ENCODE measurements at places on chromosomes 3 and 15.

GRCh38 chr3:171835116-171835515 is 8.0 kb upstream of the TMEM212 start:
- no peak for DNase-seq

- DNase-seq: no peak
Observed at GRCh38 chr3:123657568-123657967, 72.7 kb upstream of the HACD2 start.

- no peak for DNase-seq
Observed at GRCh38 chr15:42284551-42284950, 11.3 kb upstream of the TMEM87A start.

GRCh38 chr3:186985661-186986364 is 55.5 kb downstream of the ST6GAL1 start:
- DNase-seq: no peak

GRCh38 chr3:149325581-149325980 is 7.9 kb downstream of the TM4SF18 start:
- DNase-seq: no peak

DNA sequence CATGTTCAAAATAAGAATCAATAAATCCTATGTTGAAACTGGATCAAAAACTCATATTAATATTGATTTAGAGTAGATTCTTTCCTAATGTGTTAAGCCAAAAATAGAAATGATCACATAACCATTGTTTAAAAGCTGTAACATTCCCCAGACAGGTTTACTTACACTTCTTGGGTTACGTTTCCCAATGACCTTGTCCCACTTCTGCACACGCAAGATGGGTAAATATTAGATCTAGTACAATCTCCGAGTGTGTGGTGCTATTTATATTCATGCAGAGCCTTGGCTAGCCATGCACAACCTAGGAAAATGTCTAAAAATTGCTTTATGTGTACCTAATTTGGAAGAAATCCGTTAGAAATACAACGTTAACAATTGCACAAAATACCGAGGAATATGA is 39.6 kb downstream of the ERC2 start:
- DNase-seq: no peak

DNA sequence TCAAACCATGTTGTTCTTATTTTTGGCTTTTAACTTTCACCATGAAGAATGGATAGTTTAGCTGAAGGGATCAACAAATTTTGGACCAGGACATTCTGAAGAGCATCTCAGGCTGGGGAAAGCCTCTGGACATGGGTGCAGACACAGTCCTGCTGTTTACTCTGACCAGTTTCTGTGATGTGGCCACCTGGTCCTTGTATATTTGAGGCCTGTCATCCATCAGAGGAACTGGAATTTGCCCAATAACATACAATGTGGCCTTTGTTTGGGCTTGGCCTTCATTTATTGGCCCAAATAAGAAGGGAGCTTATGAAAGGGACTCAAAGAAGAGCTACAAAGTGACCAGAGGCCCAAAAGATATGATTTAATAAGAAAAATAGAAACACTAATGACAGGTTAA is 127.9 kb downstream of the MYRIP start:
- no peak for DNase-seq

GRCh38 chr3:76307556-76307955 is 522.2 kb upstream of the ZNF717 start:
- DNase-seq: no peak

DNA sequence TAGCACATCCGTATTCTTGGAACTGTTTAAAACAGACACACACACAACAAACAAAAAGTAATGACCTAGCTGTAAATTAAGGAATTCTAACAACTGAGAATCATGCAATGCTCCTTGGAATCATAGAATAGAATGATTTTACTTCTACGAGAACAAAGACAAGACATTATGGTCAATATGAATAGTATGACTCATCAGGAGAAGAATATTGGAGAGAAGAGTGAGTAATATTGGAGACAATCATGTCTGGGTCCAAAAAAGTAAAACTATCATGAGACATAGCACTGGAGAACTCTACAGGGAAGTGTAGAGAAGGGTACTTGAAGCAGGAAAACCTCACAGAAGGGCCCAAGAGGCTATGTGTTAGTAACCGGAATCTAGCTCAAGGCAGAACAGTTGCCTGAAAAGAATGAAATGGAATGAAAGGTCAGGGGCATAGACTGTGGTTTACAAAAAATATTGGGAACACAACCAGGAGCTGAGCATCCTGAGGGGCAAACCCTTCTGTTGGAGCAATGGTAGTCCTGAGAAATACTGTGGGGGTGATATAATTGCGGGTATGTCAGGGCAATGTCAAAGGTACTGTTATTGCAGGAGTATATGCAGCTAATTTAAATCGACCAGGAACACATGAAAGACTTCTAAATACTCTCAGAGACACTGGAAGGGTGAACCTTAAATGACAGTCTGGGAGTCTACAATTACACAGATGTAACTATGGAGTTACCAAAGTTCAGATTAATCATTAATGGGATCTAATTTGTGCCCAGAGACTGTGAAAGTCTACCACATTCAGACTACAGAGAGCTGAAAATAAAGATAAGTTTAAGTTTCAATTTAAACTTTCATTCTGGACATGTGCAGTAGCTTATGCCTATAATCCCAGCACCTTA is 201.2 kb downstream of the BCHE start:
- no peak for DNase-seq

GRCh38 chr15:95681836-95682544 is 648.5 kb upstream of the NR2F2 start:
- no peak for DNase-seq

DNA sequence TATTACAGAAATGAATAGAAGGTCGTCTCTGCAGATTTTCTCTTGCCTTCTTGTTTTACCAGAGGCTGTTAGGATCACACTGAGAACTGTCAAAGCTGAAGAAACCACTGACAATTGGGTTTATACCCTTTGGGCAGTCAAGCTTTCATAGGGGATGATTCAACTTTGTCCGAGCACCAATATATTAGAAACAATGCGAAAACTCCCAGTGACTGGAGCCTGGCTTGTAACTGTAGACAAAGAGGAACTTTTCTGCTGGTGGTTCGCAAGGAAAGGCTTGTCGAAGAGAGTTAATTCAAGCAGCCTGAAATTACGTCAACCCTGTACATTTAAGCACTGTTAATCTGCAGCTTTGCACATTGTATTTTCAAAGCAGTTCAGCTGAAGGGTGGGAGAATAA is 193.2 kb upstream of the ZNF385D start:
- no peak for DNase-seq

- DNase-seq: no peak
Observed at GRCh38 chr3:16090024-16090423, 84.5 kb upstream of the GALNT15 start.

DNA sequence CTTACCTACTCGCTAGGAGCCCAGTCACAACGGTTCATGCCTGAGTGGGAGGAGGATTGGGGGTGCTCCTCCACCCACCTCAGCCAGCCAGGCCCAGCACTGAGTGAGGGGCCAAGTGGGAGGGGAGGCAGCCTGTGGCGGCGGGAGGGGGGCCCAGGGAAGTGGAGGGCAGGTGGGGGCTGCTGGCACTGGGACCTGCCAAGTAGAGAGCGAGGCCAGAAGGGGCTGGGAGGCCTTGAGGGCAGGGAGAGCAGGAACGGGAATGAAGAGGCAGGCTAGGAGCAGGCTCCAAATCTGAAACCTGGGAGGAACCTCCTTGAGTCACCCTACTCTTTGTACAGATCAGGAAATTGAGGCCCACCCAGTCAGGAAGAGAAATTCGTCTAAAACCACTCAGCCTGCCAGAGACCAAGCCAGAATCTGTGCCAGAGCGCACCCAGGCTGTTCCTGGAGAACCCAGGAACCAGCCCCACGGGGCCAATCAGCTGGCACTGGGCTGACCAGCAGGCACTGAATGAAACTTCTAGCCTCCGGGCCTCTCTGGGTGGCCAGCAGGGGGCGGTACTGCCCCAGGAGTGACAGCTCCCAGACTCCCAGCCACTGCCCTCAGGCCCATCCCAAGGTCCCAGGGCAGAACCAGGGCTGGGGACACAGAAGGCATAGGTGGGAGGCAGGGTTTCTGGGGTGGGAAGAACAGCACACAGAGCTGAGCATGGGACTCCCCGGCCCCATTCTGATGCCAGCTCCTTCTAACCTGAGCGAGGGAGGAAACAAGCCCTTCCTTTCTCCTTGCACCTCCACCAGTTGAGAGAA is 14.8 kb upstream of the CYP11A1 start:
- DNase-seq: peak; percentile 84

GRCh38 chr3:155553780-155554179 is 191.1 kb downstream of the PLCH1 start:
- DNase-seq: no peak

- no peak for DNase-seq
Observed at GRCh38 chr15:91956026-91956723, 102.7 kb downstream of the SLCO3A1 start.

DNA sequence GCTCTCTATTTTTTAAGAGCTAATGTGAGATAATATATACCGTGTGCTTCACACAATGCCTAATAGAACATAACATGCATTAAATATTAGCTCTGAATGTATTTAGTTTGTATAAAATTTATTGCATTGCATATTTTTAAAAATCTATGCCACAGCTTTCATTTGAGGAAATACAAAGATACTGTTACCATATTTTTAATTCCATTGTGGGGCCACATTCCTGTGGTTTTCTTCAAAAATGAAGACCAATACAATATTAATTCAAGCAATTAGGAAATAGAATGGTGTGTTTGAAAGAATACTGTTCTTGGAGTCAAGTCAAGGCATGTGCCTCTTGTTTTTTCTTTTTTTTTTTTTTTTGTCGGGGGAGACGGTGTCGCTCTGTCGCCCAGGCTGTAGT is 95.4 kb upstream of the CADPS start:
- no peak for DNase-seq

DNA sequence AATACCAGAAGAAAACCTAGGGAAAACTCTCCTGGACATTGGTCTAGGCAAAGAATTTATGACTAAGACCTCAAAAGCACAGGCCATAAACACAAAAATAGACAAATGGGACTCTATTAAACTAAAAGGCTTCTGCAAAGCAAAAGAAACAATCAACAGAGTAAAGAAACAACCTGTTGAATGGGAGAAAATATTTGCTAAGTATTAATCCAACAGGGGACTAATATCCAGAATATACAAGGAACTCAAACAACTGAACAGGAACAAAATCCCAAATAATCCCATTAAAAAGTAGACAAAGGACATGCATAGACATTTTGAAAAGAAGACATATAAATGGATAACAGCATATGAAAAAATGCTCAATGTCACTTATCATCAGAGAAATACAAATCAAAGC is 6.9 kb upstream of the ACVR2B start:
- no peak for DNase-seq

DNA sequence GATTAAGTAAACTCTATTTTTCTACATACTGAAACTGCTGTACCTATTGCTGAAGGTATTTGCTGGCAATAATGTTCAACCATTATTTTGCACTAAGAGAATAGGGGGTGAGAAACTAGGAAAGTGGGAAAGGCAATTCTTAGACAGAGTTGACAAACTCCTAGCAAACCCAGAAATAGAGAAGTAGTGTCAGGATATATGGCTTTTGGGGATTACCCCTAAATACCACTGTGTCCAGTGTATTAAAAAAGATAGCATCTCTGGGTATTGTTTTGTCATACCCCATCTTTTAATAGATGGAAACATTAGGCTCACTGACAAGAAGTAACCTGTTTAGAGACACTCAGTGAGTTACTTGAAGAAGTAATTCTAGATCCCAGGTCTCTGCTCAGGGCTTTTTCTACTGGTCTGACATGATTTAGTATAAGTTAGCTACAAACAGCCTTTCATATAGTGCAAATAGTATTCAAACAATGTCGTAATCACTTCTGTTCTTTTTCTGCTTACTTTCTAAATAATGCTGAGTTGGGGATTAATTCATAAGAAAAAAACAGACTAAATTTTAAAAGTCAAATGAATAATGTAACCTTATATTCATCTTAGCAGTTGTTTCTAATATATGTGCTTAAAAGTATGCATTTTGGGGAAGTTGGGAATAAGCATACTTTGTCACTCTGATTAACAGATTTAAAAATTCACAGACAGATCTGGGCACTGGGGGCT is 107.2 kb downstream of the IL1RAP start:
- DNase-seq: no peak

DNA sequence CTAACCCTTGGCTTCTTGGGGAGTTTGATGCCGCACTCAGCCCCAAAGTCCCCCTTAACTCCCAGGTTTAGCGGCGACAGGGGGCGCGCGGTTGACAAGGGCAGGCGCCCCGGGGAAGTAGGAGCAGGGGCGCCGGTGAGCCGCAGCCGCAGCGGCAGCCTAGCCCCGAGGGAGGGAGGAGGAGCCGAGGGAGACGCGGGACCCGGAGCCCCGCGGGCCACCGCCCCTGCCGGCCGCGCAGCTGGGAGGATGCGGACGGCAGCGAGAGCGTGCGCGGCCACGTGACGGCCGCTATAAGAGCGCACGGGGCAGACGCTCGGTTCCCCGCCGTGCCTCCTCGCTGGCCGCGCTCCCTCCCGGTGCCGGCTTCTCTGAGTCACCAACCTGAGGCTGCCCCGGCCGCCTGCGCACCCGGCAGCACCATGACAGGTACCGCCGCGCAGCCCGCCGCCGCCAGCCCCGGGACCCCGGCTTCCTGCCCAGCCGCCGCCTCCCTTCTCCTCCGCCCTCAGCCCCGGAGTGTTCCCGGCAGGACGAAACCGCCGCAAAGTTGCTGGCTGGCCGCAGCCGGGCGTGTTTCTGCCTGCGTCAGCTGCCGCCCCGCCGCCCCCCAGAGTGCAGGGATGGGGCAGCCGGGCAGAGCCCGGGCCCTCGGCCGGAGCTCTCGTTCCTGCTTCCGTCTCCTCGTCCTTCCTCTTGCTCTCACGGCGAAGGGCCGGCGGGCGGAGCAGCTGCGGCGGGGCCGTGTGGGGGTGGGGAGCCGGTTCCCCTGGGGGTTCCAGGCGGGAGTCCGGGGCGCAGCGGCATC is at the start of gene GYG1:
GYG1 (plus strand) TSS at position 322 of the 808 bp plus-strand sequence; CDS start at position 423, 101 bp downstream.
- peak; percentile 48 for DNase-seq

DNA sequence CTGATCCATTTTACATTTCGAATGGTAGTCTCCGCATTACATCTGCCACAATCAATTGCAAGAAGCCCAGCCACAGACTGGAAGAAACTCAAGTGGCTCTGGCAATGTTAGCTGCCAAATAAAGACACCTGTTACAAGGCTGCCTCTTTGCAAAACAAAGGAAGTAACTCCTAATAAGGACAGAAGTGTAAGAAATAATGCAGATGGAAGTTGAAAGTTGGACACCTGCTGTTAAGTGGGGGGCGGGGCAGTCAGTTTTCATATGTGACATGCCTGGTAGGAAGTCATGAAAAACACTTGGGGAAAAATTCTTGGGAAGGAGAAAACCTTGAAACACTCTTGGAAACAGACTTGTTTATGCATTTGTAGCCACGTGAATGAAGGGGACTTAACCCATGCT is 54.1 kb upstream of the ATP2C1 start:
- peak; percentile 57 for DNase-seq

- peak; percentile 43 for DNase-seq
Observed at GRCh38 chr3:72665701-72666446, 182.4 kb downstream of the SHQ1 start.

DNA sequence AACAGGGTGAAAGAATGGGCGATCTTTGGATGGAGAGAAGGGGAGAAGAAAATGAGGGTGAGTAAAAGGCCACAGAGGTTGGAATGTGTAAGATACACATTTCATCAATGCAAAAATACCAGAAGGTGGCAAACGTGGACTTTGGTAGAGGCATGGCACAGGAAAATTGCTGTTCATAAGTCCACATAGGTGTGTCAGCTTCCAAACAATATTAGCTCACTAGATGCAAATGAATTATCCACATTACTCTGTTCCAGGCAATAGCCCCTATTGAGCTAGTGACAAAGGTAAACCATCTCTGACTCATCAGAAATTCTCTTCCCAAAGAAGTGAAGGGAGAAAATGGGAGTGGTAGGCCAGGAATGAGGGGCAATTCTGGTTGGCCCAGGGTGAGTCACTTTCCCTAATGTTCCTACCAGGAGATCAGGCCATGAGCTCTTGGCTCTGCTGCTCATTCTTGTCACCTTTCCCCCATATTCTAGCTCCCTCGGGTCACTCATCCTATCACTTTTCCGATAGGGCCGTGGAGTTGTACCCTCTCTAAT is 19.9 kb downstream of the ACKR2 start:
- no peak for DNase-seq
